ENCODE measurements at places on chromosomes 7 and 10.

GRCh38 chr7:69430384-69431021 lies 167.8 kb upstream of the AUTS2 start:
- no peak for DNase-seq

DNA sequence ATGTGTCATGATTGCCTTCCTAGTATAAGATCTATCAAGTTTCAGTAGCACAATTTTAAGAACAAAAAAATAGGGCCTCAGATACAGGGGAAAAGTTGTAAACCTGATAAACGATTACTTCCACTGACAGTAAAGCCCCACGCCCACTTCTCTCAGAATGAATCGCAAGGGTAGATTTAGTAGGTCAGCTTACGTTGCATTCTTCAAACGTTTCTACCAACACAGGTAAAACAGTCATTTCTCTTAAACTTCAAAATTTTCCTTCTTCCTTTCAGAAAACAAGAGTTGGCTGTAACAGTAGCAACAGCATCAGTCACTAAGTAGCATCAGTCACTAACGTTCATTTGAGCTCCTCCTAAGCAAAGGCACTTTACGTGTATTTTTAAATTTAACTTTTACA lies 221.5 kb downstream of the ADAM12 start:
- DNase-seq: no peak

- peak; percentile 53 for DNase-seq
Observed at GRCh38 chr10:124648738-124649137, 95.4 kb downstream of the FAM53B start.

- no peak for DNase-seq
Observed at GRCh38 chr7:77416621-77417371, 647 bp upstream of the GSAP start.

DNA sequence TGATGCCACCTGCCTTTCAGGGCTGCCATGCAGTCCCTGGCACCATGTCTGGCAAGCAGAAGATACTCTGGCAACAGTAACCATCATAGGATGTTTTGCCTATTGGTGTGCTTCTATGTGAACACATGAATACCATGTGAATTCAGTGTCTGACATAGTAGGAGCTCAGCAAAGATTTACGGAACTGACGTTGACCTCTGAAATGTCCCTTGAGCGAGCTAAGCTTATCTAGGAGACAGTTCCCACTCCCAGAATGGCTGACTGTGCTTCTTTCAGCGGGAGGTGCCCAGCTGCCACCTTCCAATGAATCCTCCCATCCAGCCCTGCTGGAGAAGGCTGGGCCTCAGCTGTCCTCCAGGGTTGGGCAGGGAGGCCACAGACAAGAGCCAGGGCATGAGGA lies 71.2 kb upstream of the LRRC18 start:
- DNase-seq: no peak

DNA sequence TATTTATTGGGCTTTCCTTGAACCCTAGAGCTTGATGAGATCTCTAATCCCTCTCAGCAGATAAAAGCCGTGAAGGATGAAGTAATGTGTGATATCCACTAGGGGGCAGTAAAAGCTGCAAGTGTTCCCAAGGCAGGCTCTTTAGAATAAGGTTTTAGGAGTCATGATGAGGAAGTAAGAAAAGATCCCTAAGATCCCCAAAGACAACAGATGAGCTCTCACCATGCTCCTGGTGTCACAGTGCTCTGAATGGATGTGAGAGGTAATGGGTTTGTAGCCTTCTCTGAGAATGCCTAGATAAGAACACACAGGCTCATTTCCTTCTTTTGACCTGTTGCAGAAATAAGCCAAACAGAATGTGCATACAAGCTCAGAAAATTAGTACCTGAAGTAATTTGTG lies 70.4 kb upstream of the ITPRID1 start:
- DNase-seq: no peak

DNA sequence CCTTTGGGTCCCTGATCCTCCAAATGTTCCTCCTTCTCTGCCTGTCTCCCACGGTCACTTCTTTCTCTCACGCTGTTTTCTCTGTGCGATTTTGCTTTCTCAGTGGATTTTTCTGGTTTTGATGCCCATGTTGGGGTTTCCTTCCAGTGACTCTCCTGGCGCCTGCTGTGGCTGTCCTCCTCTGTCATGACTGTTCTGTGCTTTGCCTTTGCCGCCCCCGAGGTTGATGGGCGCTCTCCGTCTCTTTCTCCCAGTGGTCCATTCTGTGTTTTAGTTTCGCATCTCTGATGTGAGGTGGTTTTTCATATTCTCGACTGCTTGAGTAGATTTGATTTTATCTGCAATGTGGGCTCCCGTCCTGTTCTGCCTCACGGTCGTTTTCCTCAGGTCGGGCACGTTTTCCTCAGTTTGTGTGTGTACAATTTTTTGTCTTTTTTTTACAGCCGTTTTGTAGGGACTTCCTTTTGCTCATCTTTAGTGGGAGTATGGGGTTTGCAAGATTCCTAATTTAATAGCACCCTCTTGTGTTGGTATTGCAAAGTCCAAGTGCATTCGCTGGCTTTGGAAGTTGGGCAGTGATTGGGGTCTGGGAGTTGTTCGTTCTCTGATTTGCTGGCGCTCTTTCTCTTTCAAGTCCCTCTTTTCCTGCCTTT lies 100.0 kb downstream of the INPP5A start:
- DNase-seq: no peak

DNA sequence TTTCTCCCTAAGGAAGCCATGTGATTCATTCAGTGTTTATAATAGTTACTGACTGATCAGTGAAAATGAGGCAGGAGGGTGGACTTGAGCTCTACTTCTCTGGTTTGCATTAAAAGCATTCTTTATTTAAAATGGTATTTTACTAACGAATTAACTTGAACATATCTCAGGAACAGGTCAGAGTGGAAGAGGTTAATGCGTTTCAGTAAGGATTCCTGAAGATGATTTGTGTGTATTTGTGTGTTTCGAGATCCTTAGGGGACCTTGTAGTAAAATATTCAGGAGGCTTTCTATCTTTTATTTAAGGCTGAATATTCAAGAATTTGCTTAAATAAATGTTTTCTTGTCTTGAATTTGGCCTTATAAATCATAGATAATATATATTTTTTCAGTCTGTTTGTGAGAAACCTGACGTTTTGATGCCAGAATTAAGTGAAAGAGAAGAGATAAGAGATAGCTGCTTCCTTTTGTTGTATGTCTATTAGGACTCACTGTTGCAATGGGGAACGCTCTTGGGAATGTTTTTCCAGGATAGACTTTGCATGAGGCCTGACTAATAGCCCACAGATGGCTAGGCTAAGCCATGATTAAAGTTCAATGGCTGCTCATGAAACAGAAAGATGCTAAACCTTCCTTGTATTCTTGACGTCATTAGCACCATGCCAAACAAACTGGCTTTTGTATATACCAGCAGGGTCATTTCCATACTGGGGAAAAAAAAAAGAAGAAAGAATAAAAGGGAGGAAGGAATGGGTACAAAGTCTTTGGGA lies 93.8 kb upstream of the MTPN start:
- DNase-seq: no peak

DNA sequence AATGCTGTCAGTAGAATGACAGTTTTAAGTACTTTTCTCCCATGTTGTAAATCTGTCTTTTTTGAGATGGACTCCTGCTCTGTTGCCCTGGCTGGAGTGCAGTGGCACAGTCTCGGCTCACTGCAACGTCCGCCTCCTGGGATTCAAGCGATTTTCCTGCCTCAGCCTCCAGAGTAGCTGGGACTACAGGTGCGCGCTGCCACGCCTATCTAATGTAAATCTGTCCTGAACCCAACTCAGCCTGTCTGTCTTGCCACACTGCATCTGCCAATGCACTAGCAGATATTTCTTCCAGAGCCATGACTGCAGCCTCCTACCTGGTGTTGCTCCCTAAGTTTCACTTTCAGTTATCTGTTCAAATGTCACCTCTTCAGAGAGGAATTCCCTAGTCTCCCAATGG lies 264.1 kb downstream of the PHF14 start:
- no peak for DNase-seq

GRCh38 chr7:28446131-28446530 lies 33.8 kb downstream of the CREB5 start:
- no peak for DNase-seq

- DNase-seq: no peak
Observed at GRCh38 chr10:69090685-69091084, 2.8 kb downstream of the SRGN start.

DNA sequence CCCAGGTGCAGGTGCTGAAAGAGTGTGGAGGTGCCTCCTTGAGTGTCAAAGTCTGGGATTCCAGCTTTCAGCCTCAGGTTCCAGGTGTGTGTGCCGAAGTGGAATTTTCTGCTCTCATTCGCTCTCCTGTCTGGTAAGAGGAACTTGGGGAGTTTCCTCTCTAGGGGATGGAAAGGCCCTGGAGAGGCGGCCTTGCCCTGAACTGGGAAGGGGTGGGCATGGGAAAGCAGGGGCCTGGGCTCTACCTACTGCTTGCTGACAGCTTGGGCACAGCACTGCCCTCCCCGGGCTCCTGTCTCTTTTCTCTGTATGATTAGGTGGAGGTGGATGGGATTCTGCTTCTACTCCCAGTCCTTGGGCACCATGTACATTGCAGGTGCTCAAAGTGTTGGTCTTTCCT lies 192.8 kb downstream of the ZNF716 start:
- DNase-seq: no peak

- no peak for DNase-seq
Observed at GRCh38 chr10:26057466-26057865, 123.4 kb downstream of the MYO3A start.

DNA sequence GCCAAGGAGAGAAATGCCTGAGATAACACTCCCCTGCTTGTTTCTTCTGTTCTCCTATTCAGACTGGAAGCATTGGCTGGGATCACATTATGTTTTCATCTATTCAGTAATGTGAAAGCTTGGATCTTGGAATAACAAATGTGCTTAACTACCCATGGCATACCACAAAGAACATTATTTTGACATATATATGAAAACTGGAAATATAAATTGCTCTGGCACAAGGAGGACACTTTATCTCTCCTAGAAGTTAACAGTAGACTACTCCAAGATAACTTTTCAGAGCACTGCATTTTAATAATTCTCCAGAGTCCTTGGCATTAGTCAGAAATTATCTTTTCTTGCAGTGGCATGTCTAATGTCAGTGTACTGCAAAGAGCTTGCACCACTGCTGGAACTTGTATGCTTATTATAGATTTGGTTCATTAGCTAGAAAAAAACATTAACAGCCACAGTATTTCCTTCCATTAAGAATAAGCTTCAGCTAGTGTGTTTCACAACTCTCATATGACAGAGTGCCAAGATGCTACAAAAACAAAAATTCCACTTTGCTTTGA lies 169.3 kb upstream of the LRRN3 start:
- no peak for DNase-seq

- DNase-seq: no peak
Observed at GRCh38 chr10:94006591-94007550, 13.1 kb downstream of the PLCE1 start.

DNA sequence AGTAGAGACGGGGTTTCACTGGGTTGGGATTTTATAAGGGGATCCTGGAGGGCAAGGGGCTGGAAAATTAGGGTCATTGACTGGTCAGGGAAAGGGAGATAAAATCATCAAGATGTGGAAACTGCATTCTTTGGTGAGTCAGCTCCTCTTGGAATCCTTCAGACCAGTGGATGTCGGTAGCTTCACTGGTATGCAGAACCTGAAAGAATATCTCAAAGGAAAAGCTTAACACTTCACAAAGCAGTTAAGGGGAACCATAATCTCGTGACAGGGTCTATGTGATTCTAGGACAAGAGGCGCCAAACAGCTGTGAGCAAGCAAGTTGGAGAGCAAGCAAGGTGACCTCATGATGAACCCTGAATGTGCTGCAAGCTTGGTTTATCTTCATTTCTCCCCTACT lies 634.7 kb upstream of the AUTS2 start:
- DNase-seq: no peak

GRCh38 chr10:1417574-1417973 lies 319.8 kb downstream of the ADARB2 start:
- no peak for DNase-seq

DNA sequence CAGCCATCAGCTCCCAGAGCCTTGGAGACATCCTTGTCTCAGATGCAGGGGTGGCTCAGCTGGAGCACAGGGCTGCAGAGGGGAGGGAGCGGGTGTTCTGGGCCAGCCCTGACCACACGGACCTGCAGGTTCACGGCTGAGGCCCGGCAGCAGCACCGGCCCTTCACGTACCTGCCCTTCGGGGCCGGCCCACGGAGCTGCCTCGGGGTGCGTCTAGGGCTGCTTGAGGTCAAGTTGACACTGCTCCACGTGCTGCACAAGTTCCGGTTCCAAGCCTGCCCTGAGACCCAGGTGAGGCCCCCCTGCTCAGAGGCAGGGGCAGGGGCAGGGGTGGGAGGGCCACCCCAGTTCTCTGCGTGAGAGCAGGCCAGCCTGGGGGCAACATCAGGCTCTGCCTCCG lies 45.2 kb downstream of the PARP12 start:
- no peak for DNase-seq

- no peak for DNase-seq
Observed at GRCh38 chr10:66535439-66535838, 390.4 kb upstream of the LRRTM3 start.

DNA sequence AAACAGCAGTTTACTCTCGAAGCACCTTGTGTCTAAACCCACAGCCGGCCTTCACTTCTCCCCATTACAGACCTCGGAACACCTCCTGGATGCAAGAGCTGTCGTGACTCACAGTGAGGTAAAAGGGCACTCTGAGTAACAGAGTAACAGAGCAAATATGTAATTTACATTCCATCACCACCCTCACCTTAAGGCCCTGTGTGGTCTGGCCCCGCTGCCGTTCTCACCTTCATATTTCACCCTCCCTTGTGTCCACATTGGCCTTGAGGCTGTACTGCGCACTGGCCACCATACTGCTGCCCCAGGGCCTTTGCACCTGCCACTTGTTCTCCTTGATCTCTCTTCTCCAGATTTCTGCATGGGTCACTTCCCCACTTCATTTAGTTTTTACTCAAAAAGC lies 12.6 kb downstream of the FFAR4 start:
- DNase-seq: no peak

- no peak for DNase-seq
Observed at GRCh38 chr10:22643116-22643515, 71.3 kb downstream of the PIP4K2A start.

GRCh38 chr7:124085179-124085578 lies 52.3 kb upstream of the TMEM229A start:
- DNase-seq: no peak

DNA sequence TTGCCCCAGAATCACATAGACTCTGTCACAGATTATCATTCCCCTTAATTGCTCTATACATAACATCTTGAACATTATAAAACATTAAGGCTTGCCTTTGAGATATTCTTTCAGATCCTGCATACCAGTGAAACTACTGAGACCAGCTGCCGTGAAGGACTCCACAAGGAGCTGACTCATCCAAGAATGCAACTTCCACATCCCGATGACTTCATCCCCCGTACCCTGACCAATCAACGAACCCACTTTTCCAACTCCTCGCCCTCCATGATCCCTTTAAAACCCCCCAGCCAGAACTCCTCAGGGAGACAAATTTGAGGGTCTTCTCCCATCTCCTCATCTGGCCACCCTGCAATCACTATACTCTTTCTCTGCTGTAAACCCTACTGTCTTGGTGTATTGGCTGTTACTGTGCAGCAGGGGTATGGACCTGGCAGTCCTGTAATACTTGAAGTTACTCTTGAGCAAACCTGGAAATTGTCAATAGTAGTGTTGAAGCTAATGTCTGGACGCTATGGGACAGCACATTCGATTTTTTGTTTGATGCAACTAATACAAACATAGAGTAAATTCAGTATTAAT lies 49.8 kb downstream of the HTR5A start:
- DNase-seq: no peak
